Left lung (tissue), 14 donors: ENCODE measurements at places on chromosomes 1 and 21.
A peak's percentile ranks its signal among the peaks of the same experiment; 100 is the strongest.

DNA sequence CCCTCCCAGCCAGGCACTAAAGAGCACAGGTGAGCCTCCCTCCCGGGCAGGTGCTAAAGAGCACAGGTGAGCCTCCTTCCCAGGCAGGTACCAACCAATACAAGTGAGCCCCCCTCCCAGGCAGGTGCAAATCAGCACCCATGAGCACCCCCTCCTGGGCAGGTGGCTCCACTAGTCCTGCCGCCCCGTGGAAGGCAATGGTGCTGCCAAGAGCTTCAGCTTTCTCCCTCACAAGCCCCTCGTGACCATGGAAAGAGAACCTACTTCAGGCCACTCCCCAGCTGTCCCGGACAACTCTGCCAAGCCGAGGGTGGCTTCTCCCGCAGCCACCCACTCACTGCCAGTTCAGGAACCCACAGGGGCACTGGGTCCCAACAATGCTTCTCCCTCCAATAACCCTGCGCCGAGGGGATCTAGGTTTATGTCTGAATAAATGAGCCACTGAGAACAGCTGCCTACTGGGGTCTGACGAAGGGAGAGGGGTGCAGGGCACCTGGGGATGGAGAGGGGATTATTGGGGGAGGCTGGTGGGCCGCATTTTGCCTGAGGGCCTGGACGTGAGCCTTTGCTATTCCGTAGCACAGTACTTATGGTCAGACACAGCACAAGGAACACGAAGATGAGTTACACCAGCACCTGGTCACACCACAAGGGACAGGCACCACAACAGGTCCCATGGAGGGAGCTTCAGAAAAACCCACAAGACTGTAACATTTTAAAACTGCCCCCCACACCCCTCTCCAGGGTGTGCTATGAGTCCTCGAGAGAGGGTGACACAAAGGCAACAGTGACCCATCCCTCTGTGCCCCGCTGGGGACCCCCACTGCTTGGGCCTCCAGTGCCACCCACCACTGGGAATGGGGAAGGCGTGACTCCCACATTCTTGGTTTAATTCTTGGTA is 46.3 kb downstream of the PRDM15 start:
- DNase-seq: no peak

- no peak for DNase-seq
These were observed 9.6 kb upstream of the PTPRF start for GRCh38 chr1:43521078-43521477.

DNA sequence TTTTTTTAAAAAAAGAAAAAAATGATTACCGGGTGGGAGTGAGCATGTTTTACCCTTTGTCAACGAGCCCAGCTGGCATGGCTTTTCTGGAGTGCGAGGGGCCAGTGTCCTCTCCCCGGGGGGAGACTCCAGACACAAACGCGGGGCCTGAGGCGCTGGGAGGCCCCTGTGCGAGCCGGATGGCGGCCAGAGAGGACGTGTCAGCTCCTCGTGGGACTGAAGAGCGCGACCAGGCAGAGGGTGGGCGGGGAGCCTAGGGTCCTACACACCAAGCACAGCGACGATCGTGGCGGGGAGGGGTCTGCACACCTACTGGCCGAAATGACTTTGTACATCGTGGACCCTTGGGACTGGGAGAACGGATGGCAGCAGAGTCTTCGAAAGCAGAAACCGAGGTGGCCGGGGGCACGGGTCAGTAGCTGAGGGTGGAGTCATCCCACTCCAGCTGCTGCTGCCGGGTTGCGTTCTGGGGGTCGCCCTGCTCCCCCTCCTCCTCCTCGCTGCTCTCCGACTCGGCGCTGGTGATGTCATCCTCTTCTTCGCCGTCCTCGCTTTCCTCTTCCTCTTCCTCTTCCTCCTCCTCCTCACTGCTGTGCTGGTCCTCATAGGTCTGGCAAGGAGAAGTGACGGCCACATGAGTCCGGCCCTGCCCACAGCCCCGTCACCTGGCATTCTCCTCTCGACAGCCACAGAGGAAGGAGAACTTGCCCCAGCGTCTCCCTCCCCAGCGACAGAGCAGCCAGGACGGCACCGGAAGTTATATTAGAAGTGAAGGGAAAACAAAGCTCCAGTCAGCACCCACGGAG is 78.8 kb downstream of the PIK3CD start:
- no peak for DNase-seq

GRCh38 chr1:202516434-202516877 is 168.0 kb downstream of the PPP1R12B start:
- DNase-seq: no peak

DNA sequence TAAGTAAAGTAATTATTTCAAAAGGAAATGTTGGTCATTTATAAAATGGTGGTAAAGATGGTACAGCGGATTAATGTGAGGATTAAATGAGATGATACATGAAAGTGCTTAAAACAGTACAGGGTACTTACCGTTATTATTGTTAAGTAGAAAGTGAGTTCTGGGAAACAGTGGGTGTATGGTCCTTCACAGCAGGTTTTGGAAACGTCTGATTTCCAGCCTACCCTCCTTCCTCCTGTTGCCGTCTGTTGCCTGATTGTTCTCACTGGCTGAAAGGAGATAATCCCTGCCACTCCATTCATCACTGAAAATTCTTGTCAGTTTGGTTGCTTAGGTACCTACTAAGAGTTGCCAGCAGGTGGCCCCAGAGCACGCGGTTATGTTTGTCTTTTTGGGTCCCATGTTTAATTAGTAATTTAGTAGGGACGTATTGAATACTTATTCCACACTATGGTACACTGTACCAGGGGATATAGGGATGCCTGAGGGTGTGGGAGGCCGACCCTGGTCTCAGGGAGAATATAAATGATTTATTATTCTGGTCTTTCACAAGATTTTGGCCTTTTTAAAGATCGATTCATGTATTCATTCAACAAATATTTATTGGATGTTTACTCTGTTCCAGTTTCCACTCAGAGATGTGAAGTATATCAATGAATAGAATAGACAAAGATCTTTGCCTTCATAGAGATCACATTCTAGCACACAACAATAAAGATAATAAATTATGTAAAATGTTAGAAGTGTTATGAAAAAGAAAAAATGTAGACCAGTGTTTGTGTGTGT is 30.8 kb upstream of the RPTN start:
- DNase-seq: peak; percentile 63

GRCh38 chr1:110482662-110483307 is 31.8 kb downstream of the PROK1 start:
- DNase-seq: peak; percentile 77

- DNase-seq: no peak
These were observed 4.8 kb upstream of the DYNLT5 start for GRCh38 chr1:66747501-66747900.

- DNase-seq: peak; percentile 79
These were observed 30.5 kb upstream of the LRIG2 start for GRCh38 chr1:113042285-113043143.

- DNase-seq: no peak
These were observed 21.4 kb downstream of the SLC2A1 start for GRCh38 chr1:42937141-42937696.

GRCh38 chr1:47537966-47538365 is 100.1 kb downstream of the FOXD2 start:
- DNase-seq: no peak

GRCh38 chr1:184615301-184615700 is 139.4 kb downstream of the EDEM3 start:
- no peak for DNase-seq

DNA sequence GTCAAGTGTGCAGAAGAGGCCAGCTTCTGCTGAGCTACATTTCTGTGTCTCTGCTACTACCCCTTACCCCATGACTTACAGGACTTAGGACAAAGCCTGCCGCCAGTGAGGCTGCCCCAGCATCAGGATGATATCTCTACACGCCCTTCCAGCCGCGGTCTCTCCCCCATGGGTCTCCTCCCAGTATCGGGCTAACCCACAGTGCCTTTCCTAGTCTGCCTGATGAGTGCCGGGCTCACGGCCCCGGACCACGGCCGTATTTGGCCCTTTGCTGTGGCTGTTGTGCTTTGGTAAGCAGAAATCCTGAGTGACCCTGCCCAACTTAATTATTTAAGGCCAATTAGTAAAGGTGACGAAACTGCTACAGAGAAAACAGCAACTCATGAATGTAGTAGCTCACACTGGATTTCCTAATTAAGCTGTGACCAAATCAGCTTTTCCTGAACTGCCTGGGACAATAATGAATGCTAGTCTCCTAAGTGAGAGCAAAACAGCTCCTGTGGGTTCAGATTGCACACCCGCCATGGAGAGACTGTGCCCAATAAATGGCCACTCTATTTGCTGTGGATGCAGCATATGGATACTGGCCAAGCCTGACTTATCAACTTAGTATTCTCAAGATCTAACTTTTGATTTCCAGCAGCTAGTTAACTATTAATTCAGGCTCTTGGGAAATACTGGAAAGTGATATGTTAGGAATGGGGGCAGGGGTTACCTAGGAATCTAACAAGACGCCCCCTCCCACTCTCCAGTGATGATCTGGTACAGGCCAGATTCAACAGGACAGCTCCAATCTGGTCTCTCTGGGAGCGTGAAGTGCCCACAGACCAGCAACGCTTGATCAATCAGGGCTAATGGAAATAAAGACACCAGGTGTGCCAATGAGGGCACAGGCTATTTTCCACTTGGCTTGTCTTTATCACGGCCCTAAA is 123.3 kb upstream of the IFFO2 start:
- no peak for DNase-seq

DNA sequence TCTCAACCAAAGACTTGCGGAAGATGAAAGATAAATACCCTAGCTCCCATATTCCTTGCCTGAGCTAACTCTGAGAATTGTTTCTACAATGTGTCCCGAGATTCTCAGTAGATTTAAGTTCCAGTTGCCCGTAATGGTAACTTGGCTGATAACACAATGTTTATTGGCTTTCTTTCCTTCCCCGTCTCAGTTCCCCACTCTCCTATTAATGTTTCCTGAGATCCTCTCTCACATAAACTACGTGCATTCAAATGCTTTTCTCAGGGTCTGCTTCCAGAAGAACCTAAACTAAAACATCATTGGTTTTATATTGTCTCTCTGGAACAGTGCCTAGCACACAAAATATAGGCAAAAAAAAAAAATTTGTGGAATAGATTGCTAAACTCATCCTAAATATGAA is 794.2 kb upstream of the ADGRL2 start:
- no peak for DNase-seq

DNA sequence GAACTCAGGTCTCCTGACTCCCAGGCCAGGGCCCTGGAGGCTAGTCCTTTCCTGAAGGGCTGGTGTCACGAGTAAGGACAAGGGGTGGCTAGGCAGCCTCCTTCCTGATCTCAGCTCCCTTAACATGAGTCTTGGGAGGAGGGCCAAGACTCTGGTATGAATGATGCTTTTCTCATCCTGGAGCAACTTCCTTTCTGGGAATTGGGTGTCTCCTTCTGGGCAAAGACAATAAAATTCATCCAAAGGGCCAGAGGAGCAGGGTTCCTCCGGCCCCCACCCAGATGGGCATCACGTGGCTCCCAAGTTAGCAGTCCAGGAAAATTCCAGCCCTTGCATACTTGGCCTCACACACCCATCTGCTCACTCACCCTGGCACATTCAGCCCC is at the start of gene FAM167B:
FAM167B (plus strand) TSS at position 335 of the 386 bp plus-strand sequence. CDS start 200 bp downstream, outside the sequence.
- no peak for DNase-seq

DNA sequence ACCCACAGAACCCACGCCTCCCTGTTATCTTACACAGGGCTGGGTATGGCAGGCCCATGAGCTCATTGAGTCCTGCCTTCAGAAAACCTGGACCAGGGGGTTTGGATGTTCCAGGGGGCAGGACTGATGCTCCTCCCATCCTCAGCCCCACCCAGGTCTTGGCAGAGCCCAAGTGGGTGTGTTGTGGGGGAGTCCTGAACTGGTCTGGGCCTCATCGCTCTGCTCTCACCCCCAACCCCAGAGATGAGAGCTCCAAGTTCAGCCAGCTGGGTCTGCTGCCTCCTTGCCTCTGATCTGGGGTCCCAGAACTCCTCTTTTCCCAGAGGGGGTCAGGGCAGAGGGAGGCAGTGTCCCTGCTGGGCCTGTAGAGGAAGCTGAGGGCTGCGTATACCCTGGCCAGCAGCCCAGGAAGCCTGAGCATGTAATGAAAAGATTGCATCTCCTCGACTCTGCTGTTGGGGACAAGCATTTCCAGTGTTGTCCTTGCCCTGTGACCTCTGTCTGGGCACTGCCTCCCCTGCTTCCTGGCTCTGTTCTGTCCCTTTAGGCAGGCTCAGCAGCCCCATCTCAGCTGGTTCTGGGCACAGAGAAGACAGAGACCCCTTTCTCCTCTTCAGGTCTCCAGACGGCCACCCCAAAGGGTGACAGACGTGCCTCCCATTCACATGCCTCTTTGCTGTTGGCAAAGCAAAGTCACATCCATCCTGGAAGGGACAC is 54.7 kb upstream of the EPS8L3 start:
- no peak for DNase-seq

- DNase-seq: no peak
These were observed 21.2 kb upstream of the XPR1 start for GRCh38 chr1:180610556-180611015.

GRCh38 chr1:58620259-58620658 is 43.2 kb upstream of the TACSTD2 start:
- DNase-seq: peak; percentile 61

- DNase-seq: no peak
These were observed 18.1 kb downstream of the CYP4B1 start for GRCh38 chr1:46816930-46817329.

DNA sequence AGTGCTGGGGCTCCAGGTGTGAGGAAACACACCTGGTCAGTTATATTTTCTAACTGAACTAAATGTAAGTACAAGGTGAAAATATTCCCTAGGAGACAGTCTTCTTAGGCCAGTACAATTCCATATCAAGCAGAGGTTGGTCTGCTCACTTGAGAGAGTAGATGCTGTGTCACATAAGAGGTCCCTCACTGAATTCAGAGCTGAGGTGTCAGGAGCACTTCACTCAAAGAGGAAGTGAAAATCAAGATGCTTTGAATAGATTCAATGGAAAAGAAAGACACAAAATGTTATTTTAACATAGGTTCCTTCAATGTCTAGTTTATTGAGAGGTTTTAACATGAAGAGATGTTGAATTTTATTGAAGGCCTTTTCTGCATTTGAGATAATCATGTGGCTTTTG is 4.3 kb upstream of the FCRL3 start:
- DNase-seq: no peak

DNA sequence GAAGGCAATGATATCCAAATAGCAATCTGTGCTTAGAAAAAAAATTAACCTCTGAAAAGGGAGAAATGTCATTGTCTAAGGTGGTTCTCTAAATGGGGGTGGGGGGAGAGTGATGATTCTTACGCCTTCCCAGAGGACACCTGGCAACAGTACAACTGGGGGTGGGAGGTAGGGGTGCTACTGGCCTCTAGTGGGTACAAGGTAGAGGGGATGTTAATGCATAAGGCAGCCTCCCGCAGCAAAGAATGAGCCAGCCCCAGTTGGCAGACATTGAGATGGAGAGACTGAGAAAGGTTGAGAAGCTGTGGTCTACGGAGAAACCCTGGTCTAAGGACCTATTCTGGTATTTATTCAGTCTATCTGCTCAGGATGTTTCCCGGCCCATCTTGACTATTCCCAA is 472.2 kb upstream of the RUNX1 start:
- DNase-seq: no peak
